ENCODE measurements at places on chromosomes 12 and 14. TPM values are rescaled to one million over a fixed set of nuclear protein-coding genes. Genes with fewer than 3 reads are reported as not detected.

GRCh38 chr14:95502381-95502950 lies 14.0 kb downstream of the SYNE3 start:
- H3K27ac ChIP-seq, result peak overlapping the region; percentile 35
- H3K27me3 ChIP-seq, result no peaks in the 10 kb centered on the region
- peaks cover 63% of the 10 kb centered on the region for H3K4me1 ChIP-seq
- H3K36me3 ChIP-seq, result peaks cover 6% of the 10 kb centered on the region
- DNase-seq, result no peak

DNA sequence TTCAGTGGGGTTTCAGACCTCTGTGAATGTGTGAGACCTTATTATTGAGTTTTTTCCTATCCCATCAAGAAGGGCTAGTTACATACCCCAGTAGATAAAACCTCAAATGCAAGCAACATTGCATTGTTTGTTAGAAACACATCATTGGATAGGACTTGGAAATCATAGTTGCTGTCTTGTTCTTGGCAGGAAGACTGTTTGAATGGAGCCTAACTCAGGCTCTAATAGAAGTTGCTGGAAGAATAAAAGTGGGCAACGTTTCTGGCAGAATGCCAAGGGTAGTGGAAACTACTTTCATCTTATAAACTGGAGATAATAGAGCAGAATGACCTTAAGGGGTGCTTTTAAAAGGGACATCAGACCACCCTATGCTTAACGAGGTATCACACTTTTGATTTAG lies 9.9 kb upstream of the PTHLH start:
- H3K36me3 ChIP-seq, result no peaks in the 10 kb centered on the region
- no peak overlapping the region for H3K27ac ChIP-seq
- H3K4me3 ChIP-seq, result no peak overlapping the region
- no peak for DNase-seq

DNA sequence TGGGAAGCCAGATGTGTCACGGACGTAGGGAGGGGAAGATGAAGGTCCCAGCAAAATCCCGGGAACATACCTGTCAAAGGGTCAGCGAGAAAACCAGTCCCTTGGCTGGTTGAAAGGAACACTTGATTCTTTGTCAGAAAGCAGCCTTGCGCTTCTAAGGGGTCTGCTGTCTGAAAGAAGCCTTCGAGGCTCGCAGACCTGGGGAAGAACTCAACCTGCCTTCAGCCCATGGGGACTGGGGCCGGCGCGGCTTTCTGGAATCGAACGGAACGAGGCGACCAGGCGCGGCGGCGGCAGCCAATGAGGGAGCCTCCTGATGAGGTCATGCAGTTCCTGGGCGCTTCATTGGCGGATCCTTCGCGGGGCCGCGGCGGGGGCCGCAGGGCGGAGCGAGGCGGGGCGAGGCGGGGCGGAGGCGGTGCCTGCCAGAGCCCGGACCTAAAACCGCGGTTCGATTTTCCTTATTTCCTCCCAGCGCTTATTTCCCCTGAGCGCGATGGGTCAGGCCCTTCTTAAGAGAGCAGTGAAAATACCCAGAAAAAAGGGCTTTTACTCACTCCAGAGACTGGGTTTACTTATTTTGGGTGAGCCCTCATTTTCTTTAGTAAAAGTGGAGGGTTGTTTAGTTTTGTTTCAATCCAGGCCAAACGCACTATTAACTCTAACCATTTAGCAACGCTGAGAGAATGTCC lies 11.8 kb upstream of the TTC7B start:
- peak overlapping the region; percentile 66 for H3K4me3 ChIP-seq
- H3K4me1 ChIP-seq, result peaks cover 4% of the 10 kb centered on the region
- no peaks in the 10 kb centered on the region for H3K27me3 ChIP-seq
- H3K36me3 ChIP-seq, result no peaks in the 10 kb centered on the region
- DNase-seq, result peak; percentile 76
- peak overlapping the region; percentile 82 for H3K27ac ChIP-seq

- H3K4me1 ChIP-seq, result peaks cover 2% of the 10 kb centered on the region
- no peaks in the 10 kb centered on the region for H3K27me3 ChIP-seq
- H3K4me3 ChIP-seq, result no peak overlapping the region
- H3K36me3 ChIP-seq, result no peaks in the 10 kb centered on the region
These were observed 4.7 kb downstream of the ASIC1 start for GRCh38 chr12:50061946-50062686.

SCNN1A gene
- total RNA-seq, result 14.3 TPM

DNA sequence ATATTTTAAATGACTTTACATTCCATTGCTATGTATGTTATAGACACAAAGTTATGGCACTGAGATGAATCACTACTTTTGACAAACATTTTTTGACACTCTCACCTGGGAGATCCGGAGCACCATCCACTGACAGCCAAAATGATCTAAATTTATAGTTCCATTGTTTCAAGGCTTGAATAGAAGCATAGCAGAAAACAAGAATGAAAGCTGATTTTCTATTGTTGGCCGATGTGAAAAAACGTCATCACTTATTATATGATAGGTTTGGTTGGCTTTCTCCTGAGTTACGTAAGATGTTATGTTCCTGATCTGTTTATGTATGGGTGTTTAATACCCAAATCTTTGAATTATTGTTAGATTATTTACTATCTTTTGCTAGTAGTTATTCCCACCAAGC lies 306.2 kb downstream of the PAWR start:
- H3K4me3 ChIP-seq, result no peak overlapping the region
- H3K27ac ChIP-seq, result no peak overlapping the region
- no peaks in the 10 kb centered on the region for H3K36me3 ChIP-seq
- H3K27me3 ChIP-seq, result no peaks in the 10 kb centered on the region
- no peak for DNase-seq

DNA sequence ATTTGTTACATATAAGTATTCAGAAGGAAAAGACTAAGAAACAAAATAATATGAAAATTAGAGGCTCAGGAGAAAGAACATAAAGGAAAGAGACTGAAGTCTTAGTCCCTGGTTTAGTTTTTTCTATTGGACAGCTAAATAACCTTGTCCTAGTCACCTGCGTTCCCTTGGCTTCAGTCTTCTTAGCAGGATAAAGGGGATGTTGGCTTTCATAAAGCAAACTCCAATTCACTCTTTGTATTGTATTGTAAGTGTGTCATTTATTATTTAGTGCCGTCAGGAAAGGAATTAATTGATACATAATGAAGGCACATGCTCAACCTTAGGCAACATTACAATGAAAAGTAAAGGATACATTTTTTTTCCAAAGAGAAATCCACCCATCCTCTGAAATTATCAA lies 190.3 kb upstream of the PPFIA2 start:
- no peak overlapping the region for H3K27ac ChIP-seq
- H3K27me3 ChIP-seq, result no peaks in the 10 kb centered on the region
- no peaks in the 10 kb centered on the region for H3K36me3 ChIP-seq
- H3K4me3 ChIP-seq, result no peak overlapping the region
- H3K4me1 ChIP-seq, result no peaks in the 10 kb centered on the region

GMPR2 gene
- 37.5 TPM for total RNA-seq

Measured in ascending aorta (tissue), 2 donors.